ENCODE measurements at places on chromosomes 7 and 10.

DNA sequence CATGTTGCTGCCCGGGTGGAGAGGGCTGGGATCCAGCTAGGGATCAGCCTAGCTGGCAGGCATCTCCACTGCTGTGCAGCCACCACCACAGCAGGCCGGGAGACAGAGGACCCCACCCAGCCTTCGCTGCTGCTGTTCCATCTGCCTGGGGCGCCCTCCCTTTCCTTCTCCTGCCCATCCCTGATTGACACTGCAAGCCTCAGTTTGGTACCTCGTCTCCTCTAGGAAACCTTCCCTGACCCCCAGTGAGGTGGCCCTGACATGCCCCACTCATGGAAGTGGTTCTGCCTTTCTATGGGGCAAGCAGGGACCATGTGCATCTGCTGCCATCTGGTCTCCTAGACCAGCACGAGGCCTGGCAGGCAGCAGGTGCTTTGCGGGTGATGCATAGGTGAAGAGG is 30.4 kb upstream of the DPYSL4 start:
- no peak for DNase-seq

DNA sequence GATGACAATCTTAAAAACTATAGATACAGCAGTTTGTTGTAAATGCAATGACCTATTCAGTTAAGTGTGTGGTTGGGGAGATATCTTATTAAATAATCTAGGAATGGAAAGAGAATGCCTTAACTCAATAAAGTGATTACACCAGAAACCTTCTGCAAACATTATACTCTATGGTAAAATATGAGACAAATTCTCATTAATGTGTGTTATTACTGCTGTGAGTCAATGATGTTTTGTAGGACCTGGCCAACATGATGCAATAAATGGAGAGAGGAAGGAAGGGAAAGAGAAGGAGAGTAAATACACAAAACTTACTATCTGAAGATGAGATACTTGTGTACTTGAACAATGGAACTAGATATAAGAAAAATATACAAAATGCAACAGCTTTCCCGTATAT is 25.1 kb downstream of the MKX start:
- DNase-seq = no peak

DNA sequence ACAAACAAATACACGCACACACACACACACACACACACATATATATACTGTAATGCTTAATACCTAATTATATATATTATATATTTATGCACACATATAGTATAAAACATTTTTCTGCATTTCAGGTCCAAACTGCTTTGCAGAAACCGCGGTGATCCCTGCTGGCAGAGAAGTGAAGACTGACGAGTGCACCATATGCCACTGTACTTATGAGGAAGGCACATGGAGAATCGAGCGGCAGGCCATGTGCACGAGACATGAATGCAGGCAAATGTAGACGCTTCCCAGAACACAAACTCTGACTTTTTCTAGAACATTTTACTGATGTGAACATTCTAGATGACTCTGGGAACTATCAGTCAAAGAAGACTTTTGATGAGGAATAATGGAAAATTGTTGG is 138.5 kb downstream of the VWC2 start:
- DNase-seq = no peak

DNA sequence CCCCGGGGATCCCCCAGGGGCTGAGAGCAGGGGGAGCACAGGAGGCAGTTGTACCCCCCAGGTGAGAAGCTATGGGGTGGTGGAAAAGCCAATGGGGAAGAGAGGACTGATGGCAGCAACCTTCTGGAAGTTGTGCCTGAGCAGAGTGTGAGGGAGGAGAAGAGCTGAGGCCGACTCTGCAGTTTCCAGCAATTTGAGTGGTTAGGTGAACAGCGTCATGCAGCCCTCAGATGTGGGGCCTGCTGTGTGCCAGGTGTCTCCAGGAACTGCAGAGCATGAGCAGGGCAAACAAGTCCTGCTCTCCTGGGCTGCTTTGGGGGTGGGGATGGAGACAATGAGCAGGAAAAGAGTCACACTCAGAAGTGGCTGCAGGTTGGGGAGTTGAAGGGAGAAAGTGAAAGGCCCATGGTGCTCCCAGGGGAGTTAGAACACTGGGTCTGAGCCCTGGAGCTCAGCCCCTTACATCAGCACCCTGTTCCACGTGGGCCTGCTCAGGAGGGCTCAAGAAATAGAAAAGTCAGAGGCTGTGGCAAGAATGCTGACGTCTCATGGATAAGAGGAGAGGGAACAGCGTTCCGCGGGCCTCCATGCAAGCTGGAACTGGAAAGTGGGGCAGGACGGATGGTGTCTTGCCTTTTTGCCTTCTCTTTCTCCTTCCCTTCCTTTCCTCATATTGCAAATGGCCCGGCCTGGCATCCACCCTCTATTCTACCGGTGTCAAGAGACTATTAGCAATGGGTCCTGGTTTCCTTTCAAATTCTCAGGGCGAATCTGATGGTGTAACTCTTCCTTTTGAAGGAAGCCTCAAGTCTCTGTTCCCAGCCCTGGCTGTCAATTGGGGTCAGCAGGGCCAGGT is 4.0 kb upstream of the AFAP1L2 start:
- peak; percentile 39 for DNase-seq

GRCh38 chr10:73537709-73538108 is 41.9 kb upstream of the PPP3CB start:
- DNase-seq = no peak

DNA sequence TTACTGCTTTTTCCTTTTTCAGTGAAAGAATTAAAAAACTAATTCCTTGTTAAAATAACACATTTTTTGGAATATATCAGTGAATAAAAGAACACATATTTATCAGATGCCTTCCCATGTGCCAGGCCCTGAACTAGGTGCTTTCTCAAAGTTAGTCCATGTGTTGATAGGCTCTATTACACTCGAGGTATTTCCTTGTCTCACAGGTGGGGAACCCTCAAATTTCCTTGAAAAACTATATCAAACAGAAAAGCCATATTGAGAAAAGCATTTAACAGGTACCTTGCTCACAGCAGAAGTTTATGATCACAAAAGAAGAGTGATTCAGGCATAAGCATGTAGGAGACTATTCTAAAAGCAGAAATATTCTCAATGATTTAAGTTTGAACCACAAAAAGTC is 75.6 kb upstream of the OGDHL start:
- no peak for DNase-seq

DNA sequence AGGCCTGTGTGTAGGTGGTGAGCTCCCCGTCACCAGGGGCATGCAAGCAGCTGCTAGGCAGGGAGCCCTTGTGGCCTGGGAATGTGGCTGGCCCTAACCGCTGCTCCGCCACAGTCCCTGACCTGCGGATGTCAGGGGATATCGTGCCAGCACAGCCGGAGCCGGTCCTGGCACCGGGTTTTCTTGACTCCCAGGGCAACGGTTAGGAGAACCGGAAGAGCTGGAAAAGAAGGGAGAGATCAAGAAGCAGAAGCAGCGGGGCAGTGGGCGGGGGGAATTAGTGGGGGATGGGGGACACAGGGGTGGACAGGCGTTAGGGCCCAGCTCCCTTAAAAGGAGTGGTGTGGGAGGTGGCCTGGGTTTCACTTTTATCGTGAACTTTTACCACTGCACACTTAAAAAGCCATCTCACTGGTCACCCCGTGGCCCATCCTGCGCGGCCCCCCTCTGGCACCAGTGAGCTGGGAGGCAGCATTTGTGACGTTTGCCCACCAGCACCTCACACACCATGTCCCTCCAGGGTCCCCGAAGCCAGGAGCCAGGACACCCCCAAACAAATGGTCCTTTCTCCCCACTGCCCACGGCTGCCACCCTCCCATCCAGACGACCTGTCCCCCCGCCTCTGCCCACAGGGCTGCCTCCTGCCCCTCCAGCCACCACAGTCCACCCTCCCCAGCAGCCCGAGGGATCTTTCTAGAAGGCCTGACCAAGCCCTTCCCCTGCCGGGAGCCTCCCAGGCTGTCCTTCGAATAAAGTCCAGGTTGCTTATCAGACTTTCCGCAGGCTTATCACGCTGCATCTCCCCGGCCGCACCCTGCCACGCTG is 1.8 kb upstream of the MICALL2 start:
- DNase-seq = no peak

GRCh38 chr10:56561336-56561735 is 200.3 kb upstream of the ZWINT start:
- no peak for DNase-seq

DNA sequence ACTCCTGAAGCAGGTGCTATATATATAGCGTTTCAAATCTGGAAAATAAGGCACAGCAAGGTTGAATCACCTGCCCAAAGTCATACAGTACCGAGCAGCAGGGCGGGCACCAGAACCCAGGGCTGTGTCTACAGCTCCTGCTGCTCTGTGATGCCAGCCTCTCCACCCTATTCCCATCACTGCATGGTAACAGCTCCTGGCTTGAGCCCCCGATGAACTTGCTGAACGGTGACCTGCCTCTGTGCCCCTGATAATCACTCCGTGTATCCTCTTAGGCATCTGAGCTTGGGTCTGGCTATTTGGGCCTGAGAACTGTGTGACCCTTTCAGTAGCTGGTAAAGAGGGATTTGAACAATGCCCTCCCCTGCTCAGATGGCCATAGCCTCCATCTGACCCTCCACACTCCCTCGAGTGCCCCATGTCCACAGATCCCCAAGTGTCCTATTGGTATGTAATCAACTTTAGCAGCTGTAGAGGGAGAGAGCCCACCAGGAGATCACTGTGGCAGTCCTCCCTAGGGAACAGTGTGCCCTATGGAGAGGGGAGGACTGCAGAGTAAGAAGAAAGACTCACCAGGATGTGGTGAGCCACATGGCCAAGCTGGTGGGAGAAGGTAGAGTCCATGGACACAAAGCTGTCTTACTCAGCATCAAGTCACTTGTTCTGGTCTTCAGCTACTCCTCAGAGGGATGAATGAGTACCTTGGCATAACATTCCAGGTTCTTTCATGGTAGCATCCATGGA is 1.1 kb upstream of the ARHGAP22 start:
- DNase-seq = no peak

GRCh38 chr10:121078672-121079102 is 227.5 kb downstream of the WDR11 start:
- no peak for DNase-seq

DNA sequence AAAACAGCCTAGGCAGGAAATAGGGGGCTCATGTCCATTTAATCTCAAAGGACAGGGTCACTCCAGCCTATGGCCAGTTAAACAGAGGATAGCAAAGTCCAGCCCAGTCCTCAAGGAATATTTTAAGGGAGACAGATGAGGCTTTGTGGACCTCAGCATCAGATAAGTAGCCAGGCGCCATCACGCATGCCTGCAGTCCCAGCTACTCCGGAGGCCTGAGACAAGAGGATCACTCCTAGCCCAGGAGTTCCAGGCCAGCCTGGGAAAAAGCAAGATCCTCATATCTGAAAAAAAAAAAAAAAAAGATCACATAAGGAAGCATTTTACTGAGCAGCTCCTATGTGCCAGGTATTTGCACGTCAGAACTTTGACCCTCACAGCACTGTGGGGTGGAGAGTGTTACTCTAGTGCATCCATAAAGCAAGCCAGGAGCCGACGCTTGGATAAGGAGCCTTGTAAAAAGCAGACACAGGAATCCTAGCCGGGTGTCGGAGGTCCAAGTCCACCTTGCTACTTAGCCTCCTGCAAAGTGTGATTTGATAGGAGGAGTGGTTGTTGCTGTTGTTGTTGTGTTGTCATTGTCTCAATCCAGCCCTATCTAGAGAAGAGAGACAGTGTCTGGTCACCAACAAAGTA is 61.8 kb upstream of the DOCK1 start:
- no peak for DNase-seq

- no peak for DNase-seq
Observed at GRCh38 chr7:25386311-25386744, 158.0 kb upstream of the NPVF start.

DNA sequence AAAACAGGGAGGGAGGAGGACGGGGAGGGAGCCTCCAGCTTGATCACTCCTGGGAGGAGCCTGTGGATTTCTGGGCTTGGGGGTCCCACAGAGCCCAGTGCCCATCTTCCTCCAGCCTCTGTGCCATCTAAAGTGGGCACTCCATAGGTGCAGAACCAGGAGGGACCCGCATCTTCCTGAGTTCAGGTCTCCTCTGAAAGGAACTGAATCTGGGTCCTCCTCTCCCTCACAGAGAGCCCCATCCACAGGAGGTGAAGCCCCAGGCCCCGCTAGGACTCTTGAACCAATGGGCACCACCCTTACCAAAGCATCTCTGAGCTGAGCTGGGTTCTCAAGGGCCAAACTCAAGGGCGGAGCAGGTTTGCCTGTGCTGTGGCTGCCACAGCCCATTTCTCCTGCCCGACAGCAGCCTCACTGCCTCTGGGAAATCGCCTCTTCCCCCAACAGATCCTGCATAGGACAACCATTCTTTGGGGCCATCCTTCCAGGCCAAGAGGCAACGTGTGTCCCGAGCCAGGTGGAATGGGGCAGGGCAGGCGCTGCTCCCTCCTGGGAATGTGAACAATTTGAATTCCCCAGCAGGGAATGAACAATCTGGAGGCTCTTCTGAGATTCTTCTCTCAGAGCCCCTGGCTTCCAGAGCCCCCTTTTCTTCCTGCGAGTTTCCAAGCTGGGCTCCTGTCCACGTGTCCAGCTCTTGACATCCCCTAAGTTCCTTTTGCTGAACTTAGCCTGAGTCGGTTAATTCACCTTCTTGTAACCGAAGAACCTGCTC is 411.0 kb upstream of the FOXK1 start:
- no peak for DNase-seq

DNA sequence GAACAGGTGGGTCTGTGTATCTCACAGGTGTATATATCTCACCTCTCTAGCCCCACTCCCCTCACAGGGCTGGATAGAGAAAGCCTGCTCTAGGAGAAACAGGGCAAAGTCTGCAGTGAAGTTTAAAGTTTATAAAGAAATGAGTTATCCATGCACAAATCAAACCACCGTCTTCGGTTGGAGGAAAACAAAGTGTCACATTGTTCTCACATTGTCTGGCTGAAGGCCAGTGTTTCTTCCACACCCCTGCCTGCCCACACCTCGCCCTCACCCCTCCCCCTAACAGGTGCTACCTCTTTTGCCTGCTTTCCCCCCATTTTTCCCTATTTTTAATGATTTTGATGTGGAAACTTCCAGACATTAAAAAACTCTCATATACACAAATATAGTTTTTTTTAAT is 25.8 kb downstream of the AQP1 start:
- DNase-seq = no peak

GRCh38 chr10:119817991-119818888 is 54.4 kb downstream of the MCMBP start:
- no peak for DNase-seq

DNA sequence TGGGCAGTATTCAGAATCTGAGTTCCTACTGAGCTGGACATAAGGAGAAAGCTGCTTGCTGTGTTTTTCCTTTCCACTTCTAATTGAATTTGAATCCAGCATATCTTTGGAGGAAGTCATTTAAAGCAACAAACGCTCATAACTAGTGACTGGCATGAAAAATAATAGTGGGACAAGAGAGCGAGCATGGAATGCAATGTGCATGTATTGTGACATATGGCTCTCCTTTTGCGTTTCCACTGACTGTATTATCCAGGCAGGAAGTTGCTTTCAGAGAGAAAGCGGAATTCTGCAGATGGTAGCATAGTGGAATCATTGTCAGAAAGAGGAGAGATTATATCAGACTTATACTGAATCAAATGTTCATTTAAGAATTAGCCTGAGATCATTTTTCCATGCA is 368.6 kb downstream of the REEP3 start:
- DNase-seq = no peak

DNA sequence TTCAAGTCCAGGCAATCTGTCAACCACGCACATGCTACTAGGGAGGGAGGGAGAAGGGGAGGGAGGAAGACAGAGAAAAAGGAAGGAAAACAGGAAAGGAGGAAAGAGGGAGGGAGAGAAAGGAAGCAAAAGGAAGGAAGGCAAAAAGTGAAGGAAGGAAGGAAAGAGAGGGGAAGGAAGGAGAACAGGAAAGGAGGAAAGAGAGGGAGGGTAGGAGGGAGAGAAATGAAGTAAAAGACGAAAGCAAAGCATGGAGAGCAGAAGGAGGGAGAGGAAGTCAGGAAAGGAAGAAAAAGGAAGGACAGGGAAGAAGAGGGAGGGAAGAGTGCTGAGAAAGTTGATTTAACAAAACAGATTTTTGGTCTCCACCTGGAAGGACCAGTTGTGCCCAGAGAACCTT is 25.6 kb downstream of the KLF6 start:
- DNase-seq = no peak
